ENCODE measurements at places on chromosomes 3 and 15.

- no peak for DNase-seq
- H3K27ac ChIP-seq, result no peak overlapping the region
- no peak overlapping the region for H3K4me3 ChIP-seq
Observed at GRCh38 chr3:54891540-54891897, 36.3 kb downstream of the LRTM1 start.

DNA sequence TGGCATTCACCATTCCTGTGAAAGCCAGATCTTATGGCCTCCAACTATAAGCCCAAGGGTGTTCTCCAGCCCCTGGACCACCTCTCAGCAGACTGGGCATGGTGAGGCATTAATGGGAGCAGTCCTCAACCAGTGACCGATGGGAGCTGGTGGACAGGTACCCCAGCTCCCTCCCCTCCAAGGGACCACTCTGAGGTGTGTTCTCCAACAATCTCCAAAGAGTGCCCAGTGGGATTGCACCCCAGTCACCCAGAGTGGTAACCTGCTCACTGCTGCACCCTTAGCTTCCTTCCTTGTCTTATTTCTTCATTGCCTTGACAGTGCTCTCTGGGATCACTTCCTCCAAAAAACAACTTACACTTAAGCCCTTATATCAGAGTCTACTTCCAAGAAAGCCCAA is 8.2 kb upstream of the ITGA11 start:
- no peaks in the 10 kb centered on the region for H3K36me3 ChIP-seq
- H3K4me1 ChIP-seq, result no peaks in the 10 kb centered on the region
- DNase-seq, result peak; percentile 14
- H3K4me3 ChIP-seq, result no peak overlapping the region

DNA sequence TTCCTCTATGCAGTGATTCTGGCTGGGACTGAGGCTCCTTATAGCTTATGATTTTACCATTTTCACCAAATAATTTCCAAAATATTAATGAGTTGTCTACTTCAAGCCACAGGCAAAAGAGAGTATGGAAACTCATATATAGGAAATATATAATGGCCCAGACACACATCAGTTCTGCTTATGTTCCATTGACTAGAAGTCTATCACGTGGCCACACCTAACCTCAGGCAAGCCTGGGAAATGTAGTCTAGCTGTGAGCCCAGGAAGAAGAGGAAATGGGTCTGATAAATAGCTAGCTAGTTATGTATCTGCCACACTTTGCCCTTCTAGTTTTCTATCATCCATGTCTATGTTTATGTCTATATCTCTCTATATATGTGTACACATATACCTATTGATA is 195.1 kb downstream of the OTOL1 start:
- H3K27ac ChIP-seq, result no peak overlapping the region
- H3K27me3 ChIP-seq, result no peaks in the 10 kb centered on the region
- H3K36me3 ChIP-seq, result no peaks in the 10 kb centered on the region
- H3K4me3 ChIP-seq, result no peak overlapping the region

- no peak within 1 kb of the TSS for H3K27ac ChIP-seq
- no peak within 1 kb of the TSS for H3K4me3 ChIP-seq
- DNase-seq, result peak; percentile 44
- peaks cover 5% of the 10 kb centered on the region for H3K27me3 ChIP-seq
- peaks cover 36% of the 10 kb centered on the region for H3K4me1 ChIP-seq
Observed at GRCh38 chr3:19934098-19934566, at the start of gene EFHB. Gene EFHB (minus strand): TSS chr3:19934217. CDS start chr3:19934018, 199 bp downstream.

DNA sequence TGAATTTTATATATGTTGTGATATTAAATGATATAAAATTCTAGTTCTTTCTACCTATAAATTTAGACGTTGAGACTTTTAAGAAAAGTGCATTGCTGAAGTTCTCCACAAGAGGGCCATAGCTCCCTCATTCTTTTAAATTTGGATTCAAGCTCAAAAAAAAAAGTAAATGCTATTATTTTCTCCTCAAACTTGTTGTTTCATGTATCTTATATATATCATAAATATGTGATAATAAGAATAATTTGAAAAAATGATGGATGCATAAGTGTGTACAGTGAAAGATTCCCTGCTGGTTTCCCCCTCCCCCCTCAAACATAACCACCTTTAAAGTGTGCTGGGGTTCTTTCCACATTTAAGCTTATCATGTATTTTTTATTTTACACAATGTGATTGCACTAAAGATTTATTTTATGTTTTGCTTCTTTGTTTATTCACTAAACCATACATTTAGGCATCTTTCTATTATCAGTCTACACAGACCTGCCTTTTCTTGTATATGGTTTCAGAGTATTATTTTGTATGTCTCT is 769.4 kb upstream of the GOLIM4 start:
- H3K4me1 ChIP-seq, result no peaks in the 10 kb centered on the region
- no peak overlapping the region for H3K27ac ChIP-seq
- DNase-seq, result no peak
